ENCODE measurements at places on chromosomes 6 and 20. TPM values are rescaled to one million over a fixed set of nuclear protein-coding genes. Genes with fewer than 3 reads are reported as not detected.

OPN5 gene
- total RNA-seq, result not detected

FOXQ1 gene
- total RNA-seq, result 2.5 TPM

SLC52A3 gene
- not detected for total RNA-seq

COX4I2 gene
- not detected for total RNA-seq

GRCh38 chr6:63764318-63764916 is 128.8 kb downstream of the PHF3 start:
- no peak for DNase-seq

DNA sequence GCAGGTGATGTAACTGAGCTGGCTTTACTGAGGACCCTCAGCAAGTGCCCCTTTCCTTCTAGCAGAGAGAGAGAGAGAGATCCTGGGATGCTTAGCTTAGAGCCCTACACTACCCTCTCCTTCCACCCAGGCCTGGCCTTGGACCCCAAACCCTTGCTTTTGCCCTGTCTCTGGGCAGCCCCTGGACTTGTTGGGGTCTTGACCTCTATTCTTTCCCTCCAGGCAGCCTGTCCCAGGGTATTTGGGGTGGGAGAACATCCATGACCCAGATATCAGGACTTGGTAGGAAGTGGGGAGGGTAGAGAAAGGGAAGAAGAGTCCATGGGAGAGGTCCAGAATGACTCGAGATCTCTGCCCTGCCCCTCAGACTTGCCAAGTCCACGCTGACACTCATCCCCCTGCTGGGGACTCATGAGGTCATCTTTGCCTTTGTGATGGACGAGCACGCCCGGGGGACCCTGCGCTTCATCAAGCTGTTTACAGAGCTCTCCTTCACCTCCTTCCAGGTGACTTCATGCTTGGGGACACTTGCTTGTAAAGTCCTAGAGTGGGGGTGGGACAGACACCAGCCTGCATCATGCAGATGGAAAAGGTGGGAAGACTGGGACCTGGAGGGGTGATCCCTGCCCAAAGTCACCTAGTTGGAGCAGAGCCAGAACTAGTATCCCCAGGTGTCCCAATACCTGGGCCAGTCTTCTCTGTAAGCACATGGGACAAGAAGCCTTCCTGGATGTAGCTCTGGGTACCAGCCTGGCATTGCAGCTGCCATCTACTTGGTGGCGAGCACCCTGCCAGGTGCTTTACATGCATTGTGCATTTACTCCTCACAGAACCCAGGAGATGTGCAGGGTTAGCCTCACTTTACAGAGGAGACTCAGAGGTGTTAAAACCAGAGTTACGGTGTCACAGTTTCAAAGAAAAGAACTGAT is 30.9 kb downstream of the GLP1R start:
- peak; percentile 74 for DNase-seq

DNA sequence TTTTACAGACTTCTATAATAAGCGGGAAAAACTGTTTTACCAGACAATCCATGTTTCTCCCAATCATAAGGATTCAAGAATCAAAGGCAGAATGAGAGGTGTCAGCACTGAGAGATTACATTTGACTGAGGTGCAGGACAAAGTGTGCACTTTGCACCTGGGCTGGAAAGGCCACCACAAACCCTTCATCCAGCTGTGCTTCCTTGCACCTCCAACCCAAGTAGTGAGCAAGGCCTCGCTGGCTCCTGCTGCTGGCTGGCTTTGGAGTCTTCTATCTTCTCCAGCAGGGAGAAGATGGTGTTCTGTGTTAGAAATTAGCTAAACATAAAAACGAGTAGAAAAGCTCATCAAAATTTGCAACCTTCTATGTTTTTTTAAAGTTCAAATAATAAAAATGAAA is 77.7 kb downstream of the CHD6 start:
- no peak for DNase-seq

DNA sequence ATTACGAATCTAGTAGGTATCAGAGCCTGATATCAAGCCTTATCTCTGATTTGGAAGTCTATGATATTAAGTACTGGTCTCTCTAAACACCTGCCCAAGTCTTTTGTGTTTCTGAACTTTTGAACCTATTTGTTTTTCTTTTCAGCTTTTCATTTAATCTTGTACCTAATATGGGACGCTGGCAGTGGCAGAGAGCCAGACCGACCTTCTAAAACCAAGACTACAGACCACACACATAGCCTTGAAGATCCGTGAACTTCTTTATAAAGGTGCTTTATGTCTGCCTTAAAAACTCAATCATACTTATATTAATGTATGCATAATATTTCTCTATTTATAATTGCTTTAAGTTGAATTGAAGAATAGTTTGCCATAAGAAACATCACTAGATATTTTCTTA is 12.6 kb upstream of the PTCHD4 start:
- no peak for DNase-seq

DNA sequence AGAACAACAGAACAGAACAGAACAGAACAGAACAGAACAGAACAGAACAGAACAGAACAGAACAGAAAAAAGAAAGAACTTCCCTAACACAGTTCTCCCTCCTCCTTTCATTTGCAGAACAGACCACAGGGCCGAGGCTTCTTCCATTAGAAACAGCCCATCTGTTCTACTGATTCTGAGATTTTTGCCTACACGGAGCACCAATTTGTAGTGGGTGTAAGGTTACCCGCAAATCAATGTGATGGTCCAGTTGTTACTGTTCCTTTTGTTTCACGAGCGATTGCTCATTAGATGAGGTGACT is 734 bp upstream of the OGFRL1 start:
- no peak for DNase-seq

DNA sequence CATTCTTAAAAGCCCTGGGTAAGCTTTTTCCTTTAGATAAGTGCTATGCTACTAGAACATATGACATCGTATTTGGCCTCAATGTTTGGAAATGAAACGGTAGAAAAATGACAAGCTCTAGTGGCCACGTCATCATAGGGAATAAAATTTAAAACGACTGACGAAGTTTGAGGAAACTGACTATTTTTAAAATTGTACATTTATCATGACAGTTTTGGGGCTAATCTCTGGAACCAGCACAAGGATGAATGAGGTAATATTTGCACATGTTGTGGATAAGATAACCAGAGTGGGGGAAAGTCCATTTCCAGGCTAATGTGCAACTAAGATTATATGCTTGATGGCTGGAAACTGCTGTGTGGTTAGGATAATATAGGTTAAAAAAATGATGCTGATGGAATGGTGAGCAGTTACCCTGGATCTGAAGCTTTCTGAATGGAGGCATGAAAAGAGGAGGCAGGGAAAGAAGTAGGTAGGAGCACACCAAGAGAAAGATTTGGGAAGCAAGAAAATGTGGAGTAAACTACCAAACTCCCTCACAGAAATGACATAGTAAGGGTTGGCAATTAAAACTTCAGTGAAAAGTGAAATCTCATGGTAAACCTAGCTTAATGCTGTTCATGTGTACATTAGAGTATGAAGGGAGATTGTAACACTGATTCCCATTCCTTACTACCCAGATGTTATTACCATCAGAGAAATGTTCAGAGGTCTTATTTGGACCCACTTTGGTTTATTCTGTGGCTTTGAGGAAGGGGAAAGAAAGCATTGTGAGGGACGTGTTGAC is 42.7 kb upstream of the CEP162 start:
- DNase-seq, result no peak
